ENCODE measurements at places on chromosomes 7 and 10.

DNA sequence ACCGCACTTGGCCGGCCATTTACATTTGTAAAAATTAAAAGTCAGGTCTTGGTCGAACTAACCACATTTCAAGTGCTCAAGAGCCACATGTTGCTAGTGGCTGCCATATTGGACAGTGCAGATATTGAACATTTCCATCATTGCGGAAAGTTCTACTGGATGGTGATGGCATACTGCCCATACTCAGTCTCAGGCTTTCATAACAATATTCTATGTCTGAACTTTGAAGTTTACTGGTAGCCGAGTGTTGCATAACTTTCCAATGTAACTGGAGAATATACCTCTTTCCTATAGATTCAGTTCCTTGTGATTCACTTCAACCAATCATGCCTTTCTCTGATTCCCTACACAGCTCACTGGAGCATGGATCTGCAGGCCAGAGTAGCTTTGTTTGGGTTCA, 43.7 kb downstream of the PSMC2 start:
- DNase-seq = no peak

- no peak for DNase-seq
Observed at GRCh38 chr7:105690325-105690945, 109.1 kb upstream of the EFCAB10 start.

DNA sequence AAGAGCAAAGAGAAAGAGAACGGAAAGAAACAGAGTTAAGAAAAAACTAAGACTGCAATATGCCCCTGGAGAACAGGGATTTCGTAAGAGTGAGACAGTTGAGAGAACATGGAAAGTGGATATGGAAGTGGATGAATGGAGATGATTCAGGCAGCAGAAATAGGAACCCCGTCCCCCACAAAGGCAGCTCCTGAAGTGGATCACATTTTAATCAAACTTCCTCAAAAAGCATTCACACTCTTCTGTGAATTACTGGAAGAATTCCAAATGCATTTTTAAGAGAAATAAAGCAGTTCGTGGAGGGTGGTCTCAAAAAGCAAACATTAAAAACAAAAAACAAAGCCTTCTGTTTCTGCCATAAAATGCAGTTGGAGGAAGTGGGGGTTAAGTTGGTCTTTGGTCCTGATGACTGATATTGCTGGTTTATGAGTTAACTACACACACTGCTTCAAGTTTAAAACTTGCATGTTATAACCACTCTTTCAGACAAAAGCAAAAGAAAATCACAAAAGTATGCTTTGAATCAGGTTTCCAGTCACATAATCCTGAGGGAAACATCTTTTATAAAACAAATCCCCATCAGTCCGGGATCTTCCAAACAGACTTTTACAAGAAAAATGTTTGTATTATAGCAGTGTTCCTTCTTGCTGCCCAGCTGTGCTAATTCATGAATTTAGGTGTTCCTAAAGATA, 214.3 kb downstream of the FANK1 start:
- no peak for DNase-seq

DNA sequence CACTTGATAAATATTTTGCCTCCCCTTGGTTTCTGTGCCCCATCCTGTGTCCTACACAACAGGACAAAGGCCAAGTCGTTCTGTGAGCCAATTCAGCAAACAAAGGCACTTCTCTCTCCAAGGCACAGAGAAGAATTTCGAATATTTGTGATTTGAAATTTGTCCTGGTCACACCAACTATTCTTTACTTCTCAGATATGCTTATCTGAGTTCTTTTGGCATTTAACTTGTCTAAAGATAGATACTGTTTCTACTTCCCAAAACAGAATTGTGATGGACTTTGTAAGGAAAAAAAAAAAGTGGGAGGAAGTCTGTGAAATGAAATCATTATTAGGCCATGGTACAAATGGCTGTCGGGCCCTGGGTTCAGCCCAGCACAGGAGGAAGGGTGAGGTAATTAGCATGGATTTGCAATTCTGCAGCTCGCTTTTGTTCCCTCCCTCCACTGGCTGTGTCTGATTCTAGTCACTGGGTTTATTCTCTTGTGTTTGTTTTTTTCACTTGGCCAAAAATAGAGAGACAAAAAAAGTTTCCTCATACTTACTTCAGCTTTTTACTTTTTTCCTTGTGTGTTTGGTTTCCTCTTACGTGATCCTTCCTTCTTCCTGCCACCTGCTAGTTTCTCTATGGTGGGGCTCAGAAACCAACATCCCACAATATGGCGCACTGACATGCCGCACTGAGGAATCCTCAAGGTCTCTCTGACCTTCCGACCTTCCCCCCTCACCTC, 108.2 kb upstream of the MKLN1 start:
- no peak for DNase-seq

- DNase-seq = no peak
Observed at GRCh38 chr7:44712012-44712411, 36.6 kb upstream of the ZMIZ2 start.

DNA sequence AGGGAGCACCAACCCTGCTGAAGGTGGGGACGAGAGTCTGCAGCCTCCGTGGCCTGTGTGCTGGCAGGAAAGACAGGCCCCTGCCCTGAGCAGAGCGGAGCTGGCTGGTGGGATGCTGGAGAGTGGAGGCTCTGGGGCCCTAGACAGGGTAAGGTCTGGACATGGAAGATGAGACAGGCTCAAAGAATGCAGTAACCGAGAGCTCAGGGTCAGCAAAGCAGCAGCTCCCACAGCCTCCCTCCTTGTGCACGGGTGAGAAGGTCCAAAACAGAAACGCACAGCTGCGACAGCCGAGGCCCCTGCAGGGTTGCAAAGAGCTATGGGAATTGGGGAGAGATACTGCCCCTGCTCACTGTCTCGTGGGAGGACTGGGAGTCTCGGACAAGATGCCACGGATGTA, 80.5 kb downstream of the TNS3 start:
- DNase-seq = no peak

DNA sequence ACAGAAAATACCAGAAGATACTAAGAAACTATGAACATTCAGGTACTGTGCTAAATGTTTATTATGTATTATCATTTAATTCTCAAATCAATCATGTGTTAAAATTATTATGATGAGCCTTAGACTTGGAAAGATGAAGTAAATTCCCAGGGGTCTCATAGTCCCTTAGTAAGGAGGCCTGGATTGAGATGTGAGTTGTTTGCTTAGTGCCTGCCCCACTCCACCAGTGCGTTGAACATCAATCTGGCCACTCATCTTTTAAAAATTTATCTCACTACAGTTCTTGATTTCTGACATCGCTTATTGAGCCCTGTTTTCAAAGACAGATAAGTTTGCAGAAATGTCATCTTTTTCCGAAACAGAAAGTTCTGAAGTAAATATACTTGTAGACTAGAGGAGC, 618.4 kb upstream of the SEMA3D start:
- DNase-seq = no peak

GRCh38 chr7:91291902-91292301, 27.7 kb downstream of the FZD1 start:
- DNase-seq = no peak

GRCh38 chr7:147569116-147569913, 1021.3 kb upstream of the C7orf33 start:
- DNase-seq = no peak

GRCh38 chr10:84484541-84484940, 156.2 kb downstream of the CCSER2 start:
- no peak for DNase-seq

- DNase-seq = no peak
Observed at GRCh38 chr10:121302541-121303180, 295.6 kb downstream of the FGFR2 start.

- DNase-seq = peak; percentile 45
Observed at GRCh38 chr7:21568762-21569161, 25.9 kb downstream of the DNAH11 start.

GRCh38 chr7:77571801-77572200, 34.7 kb downstream of the PTPN12 start:
- DNase-seq = no peak

DNA sequence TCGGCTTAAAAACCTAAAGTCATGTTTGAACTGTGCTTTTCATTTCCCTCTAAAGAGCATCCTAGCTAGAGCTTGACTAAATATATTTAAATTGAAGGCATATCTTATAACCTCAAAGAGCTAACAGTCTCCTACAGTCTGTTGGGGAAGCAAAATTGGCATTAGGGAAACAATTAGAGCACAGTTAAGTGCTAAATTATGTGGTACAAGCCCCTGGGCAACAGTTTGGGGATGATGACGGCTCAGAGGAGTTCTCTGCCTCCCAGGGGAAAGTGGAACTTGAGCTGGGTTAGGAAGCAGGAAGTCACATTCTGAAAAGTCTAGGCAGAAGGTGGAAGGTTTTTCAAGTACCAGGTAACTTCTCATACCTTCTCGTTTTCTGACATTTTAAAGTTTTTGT, 18.6 kb upstream of the GOT1 start:
- no peak for DNase-seq

- no peak for DNase-seq
Observed at GRCh38 chr10:26839966-26840627, 20.7 kb downstream of the ABI1 start.

GRCh38 chr7:149525280-149525679, 27.7 kb upstream of the ZNF746 start:
- no peak for DNase-seq

GRCh38 chr10:125448596-125448995, 234.4 kb downstream of the TEX36 start:
- DNase-seq = no peak

GRCh38 chr7:109206196-109206595, 636.5 kb downstream of the DNAJB9 start:
- no peak for DNase-seq

DNA sequence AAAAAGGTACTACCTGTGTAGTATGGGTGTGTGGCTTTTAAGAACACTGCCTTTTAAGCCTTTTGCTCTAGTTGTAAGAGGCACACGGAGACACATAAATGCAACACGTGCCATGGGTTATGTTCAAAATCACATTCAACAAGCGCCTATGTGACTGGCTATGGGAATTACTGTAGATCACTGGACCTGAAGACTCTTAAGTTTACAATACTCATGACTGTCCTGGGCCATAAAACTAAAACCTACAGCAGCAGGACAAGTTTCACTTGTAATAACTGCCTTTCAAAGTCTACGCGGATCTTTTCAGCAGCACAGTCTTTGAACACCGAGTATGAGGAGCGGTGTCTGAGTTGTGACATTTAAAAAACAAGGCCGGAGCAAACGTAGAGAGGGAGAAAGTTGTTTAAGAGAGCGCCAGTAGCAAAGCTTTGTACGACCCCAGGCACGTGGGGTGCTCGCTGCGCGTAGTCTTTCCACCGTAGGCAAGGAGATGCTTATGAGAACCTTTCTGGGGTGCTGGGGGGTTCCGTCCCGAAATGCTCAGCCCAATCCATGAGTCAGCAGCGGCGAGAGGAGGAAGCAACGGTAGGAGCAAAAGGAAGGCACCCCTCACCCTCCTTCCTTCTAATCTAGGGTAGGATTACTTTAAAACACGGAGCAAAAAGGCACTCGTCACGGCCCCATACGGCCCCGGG, 662 bp downstream of the DNAJC2 start:
- DNase-seq = peak; percentile 48

GRCh38 chr10:119216127-119216526, 8.8 kb downstream of the GRK5 start:
- no peak for DNase-seq

DNA sequence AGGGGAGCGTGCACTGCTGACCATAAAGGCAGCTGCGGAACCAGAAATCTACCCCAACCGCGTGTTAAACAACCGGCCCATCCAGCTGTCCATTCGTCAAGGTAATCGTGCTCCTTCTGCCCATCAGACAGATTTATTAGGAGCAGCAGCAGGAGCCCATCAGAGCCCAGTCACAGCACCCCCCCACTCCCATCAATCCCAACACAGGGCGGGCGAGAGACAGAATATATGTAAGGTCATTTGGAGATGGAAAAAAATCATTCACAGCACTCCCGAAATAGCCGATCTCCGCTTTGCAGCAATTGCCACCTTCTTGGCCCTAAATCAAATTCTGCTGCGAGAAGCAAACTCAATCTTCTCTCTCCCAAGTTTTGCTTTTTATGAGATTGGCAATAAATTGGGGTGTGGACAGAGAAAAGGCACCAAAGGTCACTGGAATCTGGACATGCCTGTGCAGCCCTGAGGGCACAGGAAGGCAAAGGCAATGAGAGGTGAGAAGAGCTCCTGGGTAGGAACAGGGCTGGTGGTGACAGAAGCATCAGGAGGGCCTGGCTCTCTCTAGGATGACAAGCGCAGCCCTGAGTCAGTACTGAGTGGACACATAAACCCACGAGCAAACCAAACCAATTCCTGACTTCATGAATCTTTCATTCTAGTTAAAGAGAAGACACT, 145.0 kb upstream of the ZMIZ1 start:
- DNase-seq = no peak

- no peak for DNase-seq
Observed at GRCh38 chr10:99674762-99675161, 15.5 kb downstream of the ENTPD7 start.

DNA sequence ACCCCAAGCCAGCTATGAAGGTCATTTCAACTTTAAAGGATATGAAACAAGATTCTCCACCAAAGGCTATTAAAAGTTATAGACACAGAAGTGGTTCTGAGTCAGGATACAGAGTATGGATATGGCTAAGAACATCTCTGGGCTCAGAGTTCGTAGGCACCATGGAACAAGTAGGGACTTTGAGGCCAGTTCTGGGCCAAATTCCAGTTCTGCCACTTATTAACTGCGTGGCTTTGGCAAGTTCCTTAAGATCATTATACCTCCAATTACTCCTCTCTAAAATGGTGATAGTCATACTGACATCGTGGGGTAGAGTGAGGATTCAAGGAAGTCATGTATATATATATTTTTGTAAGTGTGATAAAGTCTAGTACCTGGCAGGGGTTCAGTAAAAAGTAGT, 105.8 kb upstream of the NFE2L3 start:
- no peak for DNase-seq

- no peak for DNase-seq
Observed at GRCh38 chr7:9822458-9823290, 1151.0 kb upstream of the PHF14 start.

DNA sequence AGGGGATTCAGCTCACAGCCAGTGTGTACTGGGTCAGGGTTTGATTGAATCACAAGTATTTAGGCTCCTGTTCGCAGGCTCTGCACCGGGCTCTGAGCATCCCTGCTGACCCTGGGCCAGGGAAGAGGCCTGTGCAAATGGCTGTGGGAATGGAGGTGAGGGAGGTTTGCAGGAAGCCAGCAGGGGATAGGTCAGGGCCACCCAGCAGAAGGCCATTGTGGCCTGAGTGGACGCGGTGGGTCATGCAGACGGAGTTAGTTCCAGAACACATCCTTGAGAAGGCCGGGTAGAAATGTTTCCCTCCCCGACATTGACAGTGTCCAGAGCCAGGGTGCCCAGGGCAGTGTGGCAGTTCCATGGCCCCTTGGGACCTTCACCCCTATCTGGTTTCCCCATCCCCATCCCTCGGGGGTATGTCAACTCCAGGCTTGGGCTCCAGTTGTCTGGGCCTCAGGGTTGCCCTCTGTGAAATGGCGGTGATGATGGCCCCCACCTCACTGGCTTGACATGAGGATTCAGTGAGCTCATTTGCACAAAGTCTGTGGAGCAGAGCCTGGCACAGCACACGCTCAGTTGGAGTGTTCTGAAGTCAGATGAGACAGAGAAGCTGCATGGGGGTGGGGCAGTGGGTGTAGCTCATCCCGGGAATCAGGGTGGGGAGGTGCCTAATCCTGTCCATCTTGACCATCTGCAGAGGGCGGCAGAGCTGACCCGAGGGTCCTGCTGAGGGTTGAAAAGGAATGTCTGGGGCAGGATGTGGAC, 107.6 kb downstream of the ADCY1 start:
- no peak for DNase-seq

All from NCI-H1092 treated with DMSO at 0.1 percent for 48 hours (cell line).